Activated CD4-positive, alpha-beta T cell treated with anti-CD3 and anti-CD28 coated beads for 1 hour (primary cell): ENCODE measurements at places on chromosomes 13 and 19.
A peak's percentile ranks its signal among the peaks of the same experiment; 100 is the strongest.

GRCh38 chr13:46520166-46520565 lies 32.8 kb upstream of the LRCH1 start:
- no peak for DNase-seq

- DNase-seq = no peak
Observed at GRCh38 chr19:14167576-14168138, 31.3 kb upstream of the ASF1B start.

DNA sequence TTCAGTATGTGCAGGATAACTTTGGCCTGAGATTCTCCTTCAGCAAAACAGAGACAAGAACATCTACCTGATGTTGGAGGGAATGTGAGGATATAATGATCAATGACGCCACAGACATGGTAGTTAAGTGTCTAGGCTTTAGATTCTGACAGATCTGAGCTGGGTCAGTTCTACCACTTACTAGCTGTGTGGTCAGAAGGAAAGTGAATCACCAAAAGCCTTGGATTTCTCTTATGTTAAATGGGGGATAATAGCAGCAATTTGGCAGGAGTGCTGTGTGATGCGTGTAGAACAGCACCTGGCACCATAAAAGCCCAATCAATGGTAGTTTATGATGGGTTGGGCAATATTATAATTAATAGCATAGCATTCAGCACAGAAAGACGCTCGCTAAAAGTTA lies 41.7 kb downstream of the RXFP2 start:
- no peak for DNase-seq

DNA sequence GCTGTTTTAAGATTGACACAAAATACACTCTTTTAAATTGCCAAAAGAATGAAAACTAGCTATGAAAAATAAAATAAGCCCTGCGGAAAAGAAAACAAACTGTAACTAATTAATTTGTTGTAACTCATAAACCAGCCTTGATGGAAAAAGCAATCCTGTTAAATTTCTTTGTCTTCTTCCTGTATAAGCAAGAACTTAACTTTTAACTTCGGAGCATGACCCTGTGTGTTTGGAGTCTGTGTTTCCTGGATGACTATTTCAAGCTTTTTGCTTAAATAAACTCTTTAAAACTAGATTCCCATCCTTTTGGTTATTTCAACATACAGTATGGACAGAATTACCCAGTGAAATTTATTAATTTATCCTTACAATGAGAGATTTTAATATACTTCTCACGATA lies 122.6 kb downstream of the TNFRSF19 start:
- DNase-seq = no peak

- no peak for DNase-seq
Observed at GRCh38 chr19:12749938-12750521, 1.6 kb upstream of the BEST2 start.

GRCh38 chr19:4352701-4353121 lies 9.3 kb downstream of the MPND start:
- DNase-seq = peak; percentile 37

DNA sequence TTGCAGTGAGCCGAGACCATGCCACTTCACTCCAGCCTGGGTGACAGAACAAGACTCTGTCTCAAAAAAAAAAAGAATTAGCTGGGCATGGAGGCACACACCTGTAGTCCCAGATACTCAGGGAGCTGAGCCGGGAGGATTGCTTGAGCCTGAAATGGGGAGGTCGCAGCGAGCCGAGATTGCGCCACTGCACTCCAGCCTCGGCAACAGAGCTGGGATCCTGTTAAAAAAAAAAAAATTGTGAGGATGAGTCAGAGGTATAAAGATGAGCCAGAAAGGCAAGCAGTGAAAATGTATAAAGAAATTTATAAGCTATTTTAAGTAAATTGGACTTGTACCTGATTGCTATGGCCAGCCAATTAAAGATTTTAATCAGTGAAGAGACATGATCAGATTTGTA lies 21.1 kb downstream of the KBTBD6 start:
- no peak for DNase-seq

- DNase-seq = no peak
Observed at GRCh38 chr19:44776402-44777096, 1.1 kb upstream of the CBLC start.

- no peak for DNase-seq
Observed at GRCh38 chr13:90726375-90726774, 621.1 kb upstream of the MIR17HG start.

- no peak for DNase-seq
Observed at GRCh38 chr19:28074773-28075172, 1138.2 kb downstream of the UQCRFS1 start.

DNA sequence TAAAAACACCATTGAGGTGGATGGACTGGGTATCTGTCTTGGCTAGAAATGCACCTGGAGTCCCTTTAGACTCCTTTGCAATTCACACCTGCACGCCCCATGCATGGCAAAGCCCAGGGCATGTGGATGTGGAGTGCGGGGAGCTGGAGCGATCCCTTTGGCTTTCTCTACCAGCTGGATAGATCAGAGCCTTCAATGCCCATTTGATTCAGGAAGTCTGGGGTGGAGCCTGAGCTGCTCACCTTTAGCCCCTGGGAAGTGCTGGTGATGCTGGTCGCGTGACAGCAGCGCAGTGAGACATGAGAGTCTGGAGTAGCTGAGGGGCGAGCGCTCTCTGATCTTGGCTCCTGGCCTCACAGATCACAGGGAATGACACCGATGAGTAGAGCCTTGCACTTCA lies 4.8 kb upstream of the ZNF536 start:
- no peak for DNase-seq

DNA sequence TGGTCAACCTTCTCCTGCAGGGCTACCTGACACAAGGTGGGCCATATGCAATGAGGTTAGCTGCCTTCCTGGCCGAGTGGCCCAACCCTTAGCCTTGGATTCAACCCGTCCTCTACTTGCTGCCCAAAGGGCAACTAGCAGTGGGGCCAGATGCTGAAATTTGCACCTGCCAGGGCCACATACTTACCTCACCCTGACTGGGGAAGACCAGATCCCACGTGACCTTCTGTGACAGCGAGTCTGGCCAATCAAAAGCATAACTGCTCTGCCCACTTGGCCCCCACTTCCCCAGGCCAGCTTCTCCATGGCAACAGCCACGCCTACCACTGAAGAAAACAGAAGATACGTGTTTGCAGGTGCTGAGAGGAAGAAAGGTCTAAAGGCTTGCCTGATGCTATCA lies 10.9 kb downstream of the PEG3 start:
- DNase-seq = no peak

GRCh38 chr19:8028951-8029491 lies 23.5 kb upstream of the CCL25 start:
- no peak for DNase-seq

DNA sequence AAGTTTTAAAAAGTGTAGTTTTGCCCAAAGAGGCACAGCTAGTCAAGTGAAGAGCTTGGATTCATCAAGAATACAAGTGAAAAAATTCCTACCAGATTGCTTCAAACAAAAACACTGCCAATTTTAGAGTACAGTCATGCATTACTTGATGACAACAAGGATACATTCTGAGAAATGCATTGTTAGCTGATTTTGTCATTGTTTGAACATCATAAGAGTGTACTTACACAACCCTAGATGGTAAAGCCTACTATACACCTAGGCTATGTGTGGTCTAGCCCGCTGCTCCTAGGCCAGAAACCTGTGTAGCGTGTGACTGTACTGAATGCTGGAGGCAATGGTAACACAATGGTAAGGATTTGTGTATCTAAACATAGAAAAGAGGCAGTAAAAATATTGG lies 41.1 kb downstream of the TMTC4 start:
- no peak for DNase-seq

DNA sequence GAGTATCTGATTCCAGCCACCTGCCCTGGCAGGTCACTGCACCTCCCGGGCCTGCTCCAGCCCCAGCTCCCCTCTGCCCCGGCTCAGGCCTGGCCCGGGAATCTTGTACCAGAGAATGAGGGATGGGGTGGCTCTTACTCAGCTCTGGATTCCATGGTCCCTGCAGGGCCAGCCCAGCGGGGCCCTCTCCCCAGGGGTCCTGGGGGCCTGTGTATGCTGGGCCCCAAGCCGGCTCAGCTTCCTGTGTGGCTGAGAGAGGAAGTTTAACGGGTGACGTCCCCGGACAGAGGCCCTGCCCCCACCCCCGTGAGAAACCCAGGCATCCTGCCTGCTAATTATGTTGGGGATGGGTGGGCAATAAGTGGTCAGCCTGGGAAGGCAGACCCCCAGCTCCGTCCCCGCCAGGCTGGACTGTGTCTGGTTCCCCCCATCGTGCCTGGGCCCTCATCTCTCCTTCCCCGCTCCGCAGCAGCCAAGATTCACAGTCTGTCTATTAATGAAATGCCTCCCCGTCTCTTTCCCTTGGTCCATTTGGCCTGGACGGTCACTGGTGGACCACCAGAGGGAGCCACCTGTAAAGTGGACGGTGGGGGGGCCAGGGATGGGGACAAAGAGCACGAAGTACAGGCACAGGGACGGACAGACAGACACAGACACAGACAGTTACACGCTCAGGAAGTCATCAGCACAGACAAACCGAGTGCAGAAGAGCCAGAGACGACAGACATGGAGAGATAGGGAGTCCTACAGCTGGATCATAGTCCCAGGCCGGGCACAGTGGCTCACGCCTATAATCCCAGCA lies at the start of gene DENND1C:
DENND1C (minus strand) TSS at position 247 of the 802 bp plus-strand sequence; CDS start at position 155, 92 bp downstream.
- peak; percentile 51 for DNase-seq

- peak; percentile 39 for DNase-seq
Observed at GRCh38 chr19:5048091-5048726, 79.3 kb downstream of the KDM4B start.

GRCh38 chr19:29897466-29897865 lies 44.6 kb upstream of the URI1 start:
- DNase-seq = no peak

GRCh38 chr13:99464441-99464949 lies 36.8 kb upstream of the TM9SF2 start:
- no peak for DNase-seq

GRCh38 chr19:2166741-2167738 lies 3.3 kb downstream of the DOT1L start:
- DNase-seq = no peak

- no peak for DNase-seq
Observed at GRCh38 chr13:101556676-101557123, 104.2 kb downstream of the ITGBL1 start.

DNA sequence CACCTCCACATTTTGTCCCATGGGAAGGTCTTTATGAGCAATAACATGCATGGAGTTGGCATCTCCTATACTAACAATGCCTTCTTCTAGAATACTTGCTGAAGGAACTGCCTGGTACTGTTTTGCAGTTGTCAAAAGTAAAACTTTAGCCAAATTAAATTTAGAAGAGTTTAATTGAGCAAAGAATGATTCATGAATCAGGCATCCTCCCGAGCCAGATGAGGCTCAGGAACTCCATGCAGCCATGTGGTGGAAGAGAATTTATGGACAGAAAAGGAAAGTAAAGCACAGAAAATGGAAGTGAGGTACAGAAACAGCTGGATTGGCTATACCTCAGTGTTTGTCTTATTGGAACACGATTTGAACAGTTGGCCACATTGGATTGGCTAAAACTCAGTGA lies 1081.9 kb downstream of the SLITRK1 start:
- DNase-seq = no peak

GRCh38 chr19:1316466-1316865 lies 30.8 kb downstream of the EFNA2 start:
- no peak for DNase-seq

GRCh38 chr13:24497742-24498141 lies 14.8 kb downstream of the PARP4 start:
- DNase-seq = no peak

- no peak for DNase-seq
Observed at GRCh38 chr19:2358548-2359173, 1.4 kb upstream of the TMPRSS9 start.

GRCh38 chr13:107370015-107370785 lies 802.3 kb upstream of the ARGLU1 start:
- no peak for DNase-seq

DNA sequence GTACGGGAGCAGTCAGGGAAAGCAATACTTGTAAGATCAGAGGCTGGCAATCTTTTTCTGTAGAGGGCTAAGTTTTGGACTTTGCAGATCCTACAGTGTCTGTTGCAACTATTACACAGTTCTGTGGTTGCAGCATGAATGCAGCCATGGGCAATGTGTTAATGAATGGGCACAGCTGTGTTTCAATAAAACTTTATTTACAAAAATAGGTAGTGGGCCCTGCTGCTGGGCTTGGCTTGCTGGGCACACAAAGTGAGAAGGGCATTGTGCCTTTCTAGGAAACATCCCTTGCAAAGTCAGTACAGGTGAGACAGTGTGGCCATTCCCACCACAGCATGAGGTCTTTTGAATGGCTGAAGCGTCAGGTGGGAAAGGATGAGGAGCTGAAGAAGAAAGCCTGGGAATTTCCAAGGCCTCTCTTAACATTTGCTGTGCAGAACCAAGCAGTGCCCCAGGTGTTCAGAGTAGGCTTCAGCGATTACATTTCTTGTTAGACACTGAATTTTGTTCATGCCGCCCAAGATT lies 9.1 kb downstream of the KL start:
- DNase-seq = no peak

GRCh38 chr19:41376241-41376997 lies at the start of gene TMEM91:
TMEM91 (plus strand) TSS chr19:41376533; CDS start chr19:41378310, 1,777 bp downstream.
- DNase-seq = no peak

- DNase-seq = no peak
Observed at GRCh38 chr13:110290826-110291225, 16.1 kb downstream of the COL4A1 start.

DNA sequence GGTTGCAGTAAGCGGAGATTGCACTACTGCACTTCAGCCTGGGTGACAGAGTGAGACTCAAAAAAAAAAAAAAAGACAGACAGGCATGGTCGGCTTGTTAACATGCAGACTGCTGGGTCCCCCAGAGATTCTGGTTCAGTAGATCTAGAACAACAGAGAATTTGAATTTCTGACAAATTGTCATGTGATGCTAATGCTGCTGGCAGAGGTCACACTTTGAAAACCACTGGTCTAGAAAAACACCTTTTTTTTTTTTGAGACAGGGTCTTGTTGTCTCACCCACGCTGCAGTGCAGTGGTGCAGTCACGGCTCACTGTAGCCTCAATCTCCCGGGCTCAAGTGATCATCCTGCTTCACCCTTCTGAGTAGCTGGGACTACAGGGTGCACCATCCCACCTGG lies 7.7 kb upstream of the LRFN3 start:
- DNase-seq = no peak

DNA sequence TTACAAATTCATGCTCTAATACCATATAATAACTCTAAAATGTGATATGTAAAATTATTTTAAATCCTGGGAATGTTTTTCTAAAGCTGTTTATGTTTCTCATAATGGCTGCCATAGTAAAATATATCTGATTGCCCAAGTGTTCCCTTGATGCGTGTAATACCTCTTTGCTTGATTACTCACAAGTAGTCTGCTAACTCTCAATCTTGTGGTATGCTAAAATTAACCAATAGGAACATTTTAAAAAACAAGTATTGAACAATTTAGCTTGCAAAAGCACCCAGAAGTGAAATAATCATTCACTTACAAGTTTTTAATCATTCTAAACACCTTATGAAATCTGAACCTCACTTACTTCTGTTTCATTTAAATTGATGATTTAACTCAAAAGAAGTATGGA lies 386.0 kb upstream of the ATXN8OS start:
- no peak for DNase-seq
